Stimulated activated CD4-positive, alpha-beta T cell treated with anti-CD3 and anti-CD28 coated beads, Interleukin-4, amount 100 ng/mL, for 1 hour (primary cell): ENCODE measurements at places on chromosomes 16 and 17.

GRCh38 chr17:34110315-34110714 lies 144.8 kb upstream of the CCL2 start:
- DNase-seq = no peak

DNA sequence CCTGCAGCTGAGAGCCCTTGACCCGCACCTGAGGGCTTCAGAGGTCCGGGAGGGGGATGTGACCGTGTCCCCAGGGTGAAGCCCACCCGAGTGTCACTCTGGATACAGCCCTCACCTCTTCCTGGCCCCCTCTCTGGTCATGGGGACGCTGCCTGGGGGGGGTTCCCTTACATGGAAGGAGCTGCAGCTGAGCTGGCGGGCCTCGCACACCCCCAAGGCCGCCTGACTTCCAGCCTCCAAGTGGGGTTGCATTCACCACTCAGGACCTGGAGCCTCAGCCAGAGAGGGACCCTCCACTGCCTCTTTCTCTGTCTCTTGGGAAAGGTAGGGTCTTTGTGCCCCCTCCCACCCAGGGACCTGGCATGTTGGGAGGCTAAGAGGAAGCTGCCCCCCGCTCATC lies 284.6 kb downstream of the SEC14L1 start:
- DNase-seq = no peak

DNA sequence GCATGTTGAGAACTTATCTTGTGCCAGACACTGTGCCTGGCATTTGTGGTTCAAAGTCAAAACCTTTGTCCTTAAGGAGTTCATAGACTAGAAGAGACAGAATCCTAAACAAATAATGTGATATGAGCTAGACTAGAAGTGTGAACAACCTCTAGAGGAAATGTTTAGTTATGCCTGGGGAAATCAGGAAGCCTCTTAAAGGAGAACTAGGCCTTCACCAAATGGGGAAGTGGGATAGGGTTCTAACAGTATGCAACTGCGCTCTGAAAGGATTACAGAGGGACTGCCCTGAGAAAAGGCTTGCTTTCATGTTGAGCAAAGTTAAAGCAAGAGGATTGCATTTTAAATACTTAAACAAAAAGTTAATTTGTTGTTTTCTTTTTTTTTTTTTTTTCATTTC lies 4.9 kb downstream of the RUNDC1 start:
- no peak for DNase-seq

DNA sequence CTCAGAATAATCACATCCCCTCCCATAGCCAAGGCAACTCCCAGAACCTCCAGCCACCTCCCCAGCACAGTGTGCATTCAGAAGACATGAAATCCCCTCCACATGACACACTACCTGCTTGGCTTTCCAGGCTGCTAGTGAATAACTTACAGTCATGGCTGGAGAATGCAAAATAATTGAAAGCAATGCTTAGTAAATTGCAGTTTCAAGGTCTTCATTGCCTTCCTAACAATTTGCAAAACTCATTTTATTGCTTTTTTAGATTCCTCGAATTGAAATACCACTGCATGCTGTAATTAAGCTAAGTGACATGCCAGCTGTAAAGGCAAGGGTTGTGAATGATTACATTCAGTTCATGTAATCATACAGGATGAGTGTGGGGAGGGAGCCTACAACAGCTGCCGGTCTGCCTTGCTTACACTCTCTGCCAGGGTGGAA lies 29.0 kb upstream of the HOXB13 start:
- no peak for DNase-seq

GRCh38 chr16:4501071-4501478 lies 24.9 kb downstream of the HMOX2 start:
- no peak for DNase-seq

DNA sequence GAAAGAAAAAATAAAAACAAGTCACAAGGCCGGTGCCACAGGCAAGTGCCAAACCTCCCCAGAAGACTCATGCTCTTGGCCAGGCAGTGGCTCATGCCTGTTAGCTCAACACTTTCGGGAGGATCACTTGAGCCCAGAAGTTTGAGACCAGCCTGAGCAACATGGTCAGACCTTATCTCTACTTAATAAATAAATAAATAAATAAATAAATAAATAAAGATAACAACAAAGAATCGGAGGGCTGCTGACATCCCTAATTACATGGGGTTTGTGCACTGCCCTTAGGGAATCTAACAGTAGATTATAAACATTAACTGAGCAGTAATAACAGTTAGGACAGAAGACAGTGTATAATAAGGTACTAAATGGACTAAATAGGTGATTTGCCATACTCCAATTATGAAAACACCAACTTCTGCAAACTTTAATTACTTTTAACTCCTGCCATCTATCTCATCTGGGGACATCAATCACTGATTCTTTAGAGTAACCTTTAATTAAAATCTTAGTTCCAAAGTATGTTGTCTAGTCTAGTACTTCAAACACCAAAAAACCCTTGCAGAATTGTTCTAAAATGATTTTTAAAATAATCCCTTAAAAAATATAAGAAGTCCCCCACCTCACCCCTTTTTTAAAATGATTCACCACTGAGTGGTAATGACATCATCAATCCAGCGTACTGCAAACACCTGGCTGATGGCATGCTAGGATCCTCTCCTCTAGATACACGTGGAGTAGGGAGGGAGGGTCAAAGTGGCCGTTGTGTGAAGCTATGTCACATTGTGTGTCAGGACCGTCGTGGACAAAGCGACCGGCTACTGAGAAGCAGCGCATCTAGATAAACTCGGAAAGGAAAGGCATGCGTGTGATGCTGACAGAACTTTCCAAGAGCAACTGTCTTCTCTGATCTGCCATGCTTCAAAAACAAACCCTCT lies 28.5 kb downstream of the CYTH1 start:
- DNase-seq = no peak

DNA sequence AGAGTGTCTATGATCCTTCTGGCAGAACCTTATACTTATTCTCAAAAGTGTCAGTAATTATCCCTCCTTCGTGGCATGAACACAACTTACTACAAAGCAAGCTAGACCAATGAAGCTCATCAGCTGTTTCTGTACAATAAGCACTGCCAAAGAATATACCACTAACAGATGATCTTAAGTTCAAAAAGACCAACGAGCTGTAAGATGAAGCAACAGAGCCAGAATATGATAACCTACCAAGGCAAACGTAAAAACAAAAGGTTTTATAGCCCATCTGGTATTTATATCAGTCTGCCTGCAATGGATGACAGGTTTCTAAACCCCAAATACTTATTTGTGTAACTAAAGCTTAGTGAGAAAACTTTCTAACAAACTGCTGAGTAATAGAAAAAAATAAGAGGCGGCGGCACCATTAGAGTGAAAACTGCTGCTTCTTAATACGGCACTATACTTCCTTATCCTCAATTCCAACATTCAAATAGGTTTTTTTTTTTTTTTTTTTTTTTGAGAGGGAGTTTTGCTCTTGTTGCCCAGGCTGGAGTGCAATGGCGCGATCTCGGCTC lies 22.1 kb downstream of the NME2 start:
- DNase-seq = no peak

DNA sequence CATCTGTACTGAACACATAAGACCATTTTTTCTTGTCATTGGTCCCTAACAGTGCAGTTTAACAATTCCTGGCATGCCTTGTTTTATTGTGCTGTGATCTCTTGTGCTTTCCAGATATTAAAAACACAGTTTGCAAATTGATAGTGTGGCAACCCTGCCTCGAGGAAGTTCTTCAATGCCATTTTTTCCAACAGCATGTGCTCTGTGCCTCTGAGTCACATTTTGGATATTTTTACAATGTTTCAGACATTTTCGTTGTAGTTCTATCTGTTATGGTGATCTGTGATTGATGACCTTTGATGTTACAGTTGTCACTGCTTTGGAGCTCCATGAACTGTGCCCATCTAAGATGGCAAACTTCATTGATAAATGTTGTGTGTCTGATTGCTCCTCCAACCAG lies 66.2 kb downstream of the GOSR1 start:
- no peak for DNase-seq

GRCh38 chr17:16281351-16281750 lies 64.3 kb downstream of the PIGL start:
- DNase-seq = no peak

DNA sequence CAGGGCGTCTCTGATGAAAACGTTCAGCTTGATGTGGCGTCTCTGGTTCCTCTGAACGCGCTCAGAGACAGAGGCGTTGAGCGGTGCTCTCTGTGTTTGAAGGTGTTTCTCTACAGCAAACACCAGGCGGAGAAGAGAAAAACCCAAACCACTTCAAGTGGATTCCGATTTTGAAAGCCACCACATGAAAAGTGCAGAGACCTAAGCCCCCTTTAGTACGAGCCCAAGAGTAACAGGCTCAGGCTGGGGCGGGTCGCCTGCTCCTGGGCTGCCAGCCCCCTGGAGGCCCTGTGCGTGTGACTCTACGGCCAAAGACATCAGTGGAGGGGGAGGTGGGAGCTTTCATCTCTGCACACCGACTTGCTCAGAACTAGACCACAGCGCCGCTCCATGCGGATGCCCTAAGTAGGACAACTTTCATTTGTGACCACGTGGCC lies 328.4 kb downstream of the MAF start:
- DNase-seq = peak; percentile 54

GRCh38 chr16:13083681-13084080 lies 182.3 kb downstream of the SHISA9 start:
- no peak for DNase-seq

GRCh38 chr17:75152922-75153779 lies 1.2 kb downstream of the JPT1 start:
- DNase-seq = peak; percentile 11

- DNase-seq = no peak
Measured at GRCh38 chr17:13240851-13241250, 223.0 kb upstream of the ELAC2 start.

GRCh38 chr16:73408311-73408710 lies 360.4 kb upstream of the ZFHX3 start:
- no peak for DNase-seq

DNA sequence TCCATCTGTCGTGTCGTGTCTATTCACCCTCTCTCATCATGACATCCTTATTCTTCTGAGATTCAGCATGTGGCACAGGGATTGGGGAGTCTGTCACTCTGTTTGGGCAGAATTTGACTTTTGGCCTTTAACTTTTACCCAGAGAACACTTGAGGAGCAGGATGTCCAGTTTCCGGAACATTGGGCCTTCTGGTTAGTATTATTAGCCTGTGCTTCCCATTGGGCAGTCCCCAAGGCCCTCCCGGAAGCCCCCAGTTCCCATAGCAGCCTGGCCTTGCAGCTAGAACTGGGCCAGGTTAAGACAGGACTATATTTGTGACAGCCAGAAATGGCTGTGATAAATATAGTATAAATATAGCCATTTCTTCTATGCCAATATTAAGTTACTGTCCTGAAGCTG lies 9.6 kb downstream of the SCN4A start:
- DNase-seq = no peak

GRCh38 chr17:34850023-34850422 lies 111.2 kb downstream of the CCT6B start:
- DNase-seq = no peak

- DNase-seq = no peak
Measured at GRCh38 chr16:19264123-19264673, 21.3 kb upstream of the CLEC19A start.

- no peak for DNase-seq
Measured at GRCh38 chr17:66951605-66951953, 12.9 kb upstream of the CACNG4 start.

DNA sequence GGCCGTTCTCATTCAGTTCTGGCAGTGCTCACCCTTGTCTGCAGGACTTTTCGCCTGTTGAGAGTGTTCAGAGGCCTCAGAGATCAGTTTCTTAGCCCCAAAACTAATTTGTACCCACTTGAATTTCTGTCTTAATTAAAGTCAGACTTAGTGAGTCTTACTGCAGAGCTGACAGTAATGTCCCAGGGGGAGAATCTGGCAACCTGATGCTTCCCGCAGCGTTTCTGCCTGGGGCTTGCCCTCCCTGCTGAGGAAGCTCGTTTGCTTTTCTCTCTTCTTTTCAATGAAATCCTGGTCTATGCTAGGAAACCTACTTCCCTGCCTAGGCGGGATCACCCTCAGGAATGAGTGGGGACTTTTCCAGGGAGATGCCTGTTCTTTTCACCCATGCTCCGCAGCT lies 25.3 kb downstream of the DBNDD1 start:
- DNase-seq = no peak

GRCh38 chr16:588639-588888 lies 1.3 kb upstream of the RAB40C start:
- no peak for DNase-seq

DNA sequence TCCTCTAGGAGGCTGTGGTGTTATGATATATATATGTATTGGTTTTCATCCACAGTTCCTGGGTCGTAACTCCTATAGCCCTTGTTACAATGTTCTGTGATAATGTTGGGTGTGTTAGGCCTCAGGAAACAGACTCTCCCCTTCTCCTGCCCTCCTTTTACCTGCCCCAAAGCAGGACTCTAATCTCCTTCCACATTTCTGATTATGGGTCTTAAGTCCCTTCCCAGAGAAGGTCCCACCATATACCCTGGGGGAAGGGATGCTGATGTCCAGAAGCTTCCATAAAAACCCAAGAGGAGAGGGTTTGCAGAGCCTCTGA lies 450 bp upstream of the C1QBP start:
- no peak for DNase-seq

DNA sequence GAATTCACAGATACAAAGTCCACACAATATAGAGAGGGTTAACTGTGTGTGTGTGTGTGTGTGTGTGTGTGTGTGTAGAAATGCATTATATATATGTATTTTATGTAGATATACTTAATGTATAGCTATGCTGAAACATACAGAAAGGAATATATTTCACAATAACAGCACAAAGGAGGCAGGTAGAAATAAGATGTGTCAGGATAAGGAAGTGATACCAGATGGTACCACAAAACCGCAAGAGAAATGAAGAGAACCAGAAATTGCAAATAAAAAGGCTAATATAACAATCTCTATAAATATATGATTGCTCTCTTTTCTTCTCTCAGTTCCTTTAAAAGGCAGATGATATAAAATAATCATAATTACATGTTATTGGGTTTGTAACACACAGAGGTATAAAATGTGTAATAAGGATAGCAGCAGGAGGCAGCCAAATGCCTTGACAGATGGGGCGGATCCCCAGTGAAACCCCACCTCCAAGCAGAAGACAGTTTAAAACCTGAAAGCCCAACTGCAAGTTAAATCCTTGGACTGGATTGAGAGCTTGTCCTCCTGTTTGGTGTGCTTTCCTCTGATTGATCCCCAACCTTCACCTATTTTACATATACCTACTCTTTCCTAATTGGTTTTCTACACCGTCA lies 365.4 kb upstream of the C16orf82 start:
- DNase-seq = no peak

- DNase-seq = no peak
Measured at GRCh38 chr17:3974138-3974687, 10.0 kb upstream of the ATP2A3 start.
